ENCODE measurements at places on chromosomes 5 and 9.

GRCh38 chr9:97628668-97629067 is 4.5 kb downstream of the TSTD2 start:
- DNase-seq, result no peak

DNA sequence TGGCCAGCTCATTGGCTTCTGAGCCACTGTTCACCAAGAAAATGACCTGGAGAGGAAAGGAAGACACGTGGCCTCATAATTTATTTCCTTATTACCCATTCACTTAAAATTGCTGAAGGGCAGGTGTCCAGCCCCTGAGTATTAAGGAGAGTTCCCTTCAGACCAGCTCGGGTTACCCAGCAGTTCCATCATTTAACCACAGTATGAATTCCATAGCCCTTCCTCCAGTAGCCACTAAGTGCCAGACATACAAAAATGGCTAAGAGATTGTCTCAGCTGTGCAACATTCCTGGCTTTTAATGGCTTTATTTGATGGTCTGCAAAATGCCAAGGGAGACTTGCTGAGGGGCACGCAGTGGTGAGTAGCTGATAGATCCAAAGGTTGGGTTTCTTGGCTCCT is 12.5 kb downstream of the AGXT2 start:
- DNase-seq, result peak; percentile 44

DNA sequence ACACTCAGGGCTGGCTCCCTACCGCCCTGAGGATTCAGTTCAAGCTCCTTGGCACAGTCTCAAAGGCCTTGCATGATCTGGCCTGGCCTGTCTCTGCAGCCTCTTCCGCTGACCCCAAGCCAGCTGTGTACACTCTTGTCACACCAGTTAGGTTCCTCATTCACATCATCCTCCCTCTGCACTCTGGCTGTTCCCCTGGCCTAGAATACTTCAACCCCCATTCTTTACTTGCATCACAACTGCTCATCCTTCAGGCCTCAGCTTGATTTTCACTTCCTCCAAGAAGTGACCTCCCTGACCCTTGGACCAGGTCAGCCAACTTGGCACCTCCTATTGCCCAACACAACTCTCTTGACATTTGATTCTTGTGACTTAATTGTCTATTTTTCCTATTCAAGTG is 18.9 kb upstream of the PFDN1 start:
- no peak for DNase-seq

DNA sequence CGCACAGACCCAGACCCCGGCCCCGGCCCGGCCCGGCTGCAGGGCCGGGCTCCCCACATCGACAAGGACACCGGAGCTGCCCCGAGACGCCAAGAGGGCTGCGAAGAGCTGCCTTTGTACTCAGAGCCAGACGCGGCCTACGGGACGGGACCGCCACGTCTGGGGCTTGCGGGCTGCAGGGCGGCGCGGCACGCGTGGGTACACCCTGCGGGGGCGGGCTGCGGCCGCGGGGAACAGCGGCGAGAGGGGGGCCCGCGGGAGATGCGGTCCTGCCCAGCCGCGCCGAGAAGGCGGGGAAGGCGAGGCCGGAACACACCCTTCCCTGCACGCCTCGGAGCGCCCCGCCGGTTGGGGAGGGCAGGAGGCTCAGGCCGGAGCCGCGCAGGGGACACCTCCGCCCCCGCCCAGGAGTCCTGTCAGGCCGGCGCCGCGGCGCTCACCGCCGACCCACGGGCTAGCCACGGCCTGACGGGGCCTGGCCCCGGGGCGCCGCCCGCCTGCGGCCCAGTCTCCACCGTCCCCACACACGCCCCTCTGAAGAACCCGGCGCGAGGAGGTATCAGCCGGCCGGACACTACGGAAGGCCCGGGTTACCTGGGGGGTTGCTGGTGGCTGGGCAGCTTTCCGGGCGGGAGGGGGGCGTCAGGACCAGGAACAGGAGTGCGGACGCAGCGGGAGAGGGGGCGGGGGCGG is 478 bp downstream of the RAB14 start:
- no peak for DNase-seq

GRCh38 chr5:113156271-113156877 is 179.8 kb downstream of the DCP2 start:
- no peak for DNase-seq

DNA sequence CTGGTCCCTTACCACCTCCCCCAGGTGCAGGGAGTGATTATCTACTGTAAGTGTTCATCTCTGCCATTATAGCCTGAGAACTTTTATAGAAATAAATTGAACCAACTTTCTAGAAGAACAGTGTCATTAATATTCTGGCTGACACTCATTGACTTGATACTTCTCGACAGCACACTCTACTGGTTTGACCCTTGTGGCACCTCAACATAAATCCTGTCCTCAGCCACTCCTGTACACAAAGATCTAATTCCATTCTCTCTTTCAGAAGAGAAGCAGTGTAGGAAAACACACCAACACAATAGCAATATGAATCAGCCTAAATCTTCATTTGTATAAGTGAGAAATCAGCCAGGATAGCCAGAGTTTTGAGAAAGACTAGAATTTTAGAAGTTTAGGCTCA is 417.7 kb downstream of the TAF11L14 start:
- DNase-seq, result no peak

GRCh38 chr5:152439791-152440190 is 34.7 kb upstream of the NMUR2 start:
- no peak for DNase-seq

GRCh38 chr9:115615000-115615401 is 497.0 kb upstream of the TNC start:
- peak; percentile 71 for DNase-seq
